Calu3 (cell line): ENCODE measurements at places on chromosomes 2 and 18.

DNA sequence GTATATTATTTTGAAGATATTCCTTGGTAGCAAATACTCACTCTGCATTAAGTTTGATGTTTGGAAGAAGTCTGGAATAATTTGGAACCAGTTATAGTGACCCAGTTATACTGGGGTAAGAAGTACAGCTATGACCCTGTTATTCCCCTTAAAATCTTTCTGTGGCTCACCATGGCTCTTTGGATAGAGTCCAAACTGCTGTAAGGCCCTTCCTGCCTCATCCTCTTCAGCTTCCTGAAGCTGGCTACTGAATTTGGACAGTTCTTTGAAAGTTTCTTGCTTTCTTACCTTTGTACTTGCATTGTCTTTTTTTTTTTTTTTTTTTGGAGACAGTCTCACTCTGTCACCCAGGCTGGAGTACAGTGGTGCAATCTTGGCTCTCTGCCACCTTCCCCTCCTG is 85.6 kb downstream of the ABI2 start:
- no peak for DNase-seq

DNA sequence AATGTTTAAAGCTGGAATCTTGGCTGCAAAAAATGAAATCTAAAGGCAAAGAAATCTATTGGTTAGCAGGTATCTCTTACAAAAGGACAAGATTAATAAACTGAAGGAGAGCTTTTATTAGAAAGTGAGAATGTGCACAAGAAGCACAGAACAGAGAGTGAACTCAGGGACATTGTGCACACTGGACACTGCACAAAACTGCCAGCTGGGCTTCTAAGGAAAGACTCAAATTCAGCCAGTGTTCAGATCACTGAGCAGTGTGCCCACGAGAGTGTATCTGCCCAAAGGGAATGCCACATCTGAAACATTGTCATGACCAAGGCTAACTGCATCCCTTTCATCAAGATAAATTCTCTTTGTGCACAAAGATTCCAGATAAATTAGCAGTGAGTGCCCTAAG is 129.7 kb upstream of the KCNH7 start:
- no peak for DNase-seq

GRCh38 chr2:226915846-226916360 is 80.0 kb downstream of the RHBDD1 start:
- no peak for DNase-seq

DNA sequence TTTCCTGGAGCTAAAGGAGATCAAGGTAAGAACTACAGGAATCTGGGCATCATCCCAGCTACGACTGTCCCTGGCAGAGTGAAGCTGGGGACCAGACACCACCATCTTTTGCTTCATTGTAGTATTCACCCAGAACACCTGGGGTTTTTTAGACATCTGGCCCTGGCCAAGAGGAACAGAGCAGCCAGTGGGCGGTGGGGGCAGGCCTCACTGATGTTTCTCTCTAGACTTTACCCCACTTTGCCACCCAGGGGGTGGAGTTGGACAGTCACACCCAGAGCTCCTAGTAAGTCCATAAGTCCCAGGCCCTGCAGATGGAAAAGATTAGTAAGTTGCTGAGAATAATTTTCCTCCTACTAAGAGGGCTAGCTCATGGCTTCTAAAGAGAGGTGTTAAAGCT is 39.6 kb downstream of the MARCO start:
- DNase-seq = no peak

DNA sequence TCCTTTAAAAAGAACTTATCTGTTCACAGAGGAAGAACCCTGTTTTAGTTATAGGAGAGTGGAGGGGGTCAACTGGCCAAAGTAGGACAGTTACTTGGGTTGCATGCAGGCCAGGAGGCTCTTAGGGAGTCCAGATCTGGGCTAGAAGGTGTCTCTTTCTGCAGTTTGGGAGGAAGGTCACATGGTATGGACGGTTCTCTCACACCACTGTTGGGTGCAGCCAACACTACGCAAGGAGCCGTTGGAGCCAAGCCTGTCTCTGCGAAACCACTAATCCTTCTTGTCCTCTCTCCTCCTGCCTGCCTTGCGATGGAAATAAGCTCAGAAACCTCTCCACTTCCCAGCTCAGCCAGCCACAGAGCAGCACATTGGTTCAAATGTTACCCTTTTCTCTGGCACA is 105.9 kb upstream of the TGFA start:
- no peak for DNase-seq

- peak; percentile 69 for DNase-seq
Observed at GRCh38 chr2:109690822-109691541, 76.8 kb downstream of the SOWAHC start.

DNA sequence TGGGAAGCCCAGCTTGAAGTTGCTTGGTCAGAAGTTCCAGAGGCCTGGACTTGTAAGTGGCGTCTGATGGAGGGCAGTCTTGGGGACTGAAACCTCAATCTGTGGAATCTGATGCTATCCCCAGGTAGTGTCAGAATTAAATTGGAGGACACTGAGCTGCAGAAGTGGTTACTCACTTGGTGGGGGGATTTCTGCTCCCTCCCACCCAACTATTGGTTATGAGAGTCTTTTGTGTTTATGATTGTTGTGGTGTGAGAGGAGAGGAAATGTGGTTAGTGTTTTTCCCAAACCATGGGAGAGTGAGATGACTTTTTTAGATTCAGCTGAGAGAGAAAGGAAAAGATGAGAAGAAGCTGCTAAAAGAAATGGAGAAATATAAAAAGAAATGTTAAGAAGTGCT is 12.8 kb downstream of the ZBTB14 start:
- DNase-seq = no peak

GRCh38 chr18:36382854-36383253 is 85.3 kb downstream of the FHOD3 start:
- no peak for DNase-seq

DNA sequence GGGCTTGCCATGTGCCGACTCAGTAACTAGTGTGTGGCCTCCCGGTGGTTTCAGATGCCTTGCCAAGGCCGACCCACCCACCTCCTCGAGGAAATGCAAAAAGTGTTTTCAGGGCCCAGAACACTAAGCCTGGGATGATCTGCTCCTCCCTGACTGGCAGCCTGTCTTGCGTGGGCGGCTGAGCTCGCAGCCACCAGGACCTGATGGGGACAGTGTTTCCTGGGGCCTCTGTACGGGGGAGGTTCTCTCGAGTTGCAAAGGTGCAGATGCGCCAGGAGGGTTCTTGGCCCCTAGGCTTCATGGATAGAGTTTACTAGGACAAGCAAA is 85.2 kb downstream of the GLI2 start:
- DNase-seq = no peak

GRCh38 chr2:132415915-132416722 is 486 bp upstream of the GPR39 start:
- peak; percentile 97 for DNase-seq
